Progenitor cell of endocrine pancreas (in vitro differentiated cells): ENCODE measurements at places on chromosomes 11 and 22.

- DNase-seq, result no peak
Measured at GRCh38 chr11:13800901-13801300, 132.4 kb downstream of the FAR1 start.

GRCh38 chr11:35539781-35540281 lies 14.4 kb upstream of the PAMR1 start:
- DNase-seq, result no peak

GRCh38 chr11:109785714-109786113 lies 307.5 kb upstream of the ZC3H12C start:
- no peak for DNase-seq

DNA sequence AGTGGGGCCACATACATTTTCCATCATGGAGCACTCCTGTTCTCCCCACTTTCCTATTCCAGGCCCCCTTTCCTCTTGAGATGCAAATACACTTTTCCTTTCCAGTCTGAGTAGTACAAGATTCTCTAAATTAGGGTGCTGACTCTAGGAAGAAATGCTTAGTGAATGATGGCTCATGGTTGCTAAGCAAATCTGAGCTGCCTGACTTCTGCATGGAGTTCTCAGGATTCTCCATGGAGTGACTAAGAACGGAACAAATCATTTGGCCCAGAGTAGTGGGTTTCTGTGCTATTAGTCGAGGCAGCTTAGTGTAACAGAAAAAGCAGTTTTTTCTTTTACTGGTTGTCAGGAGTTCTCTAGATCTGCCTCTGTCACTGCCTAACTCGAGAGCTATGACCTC lies 65.4 kb upstream of the NTM start:
- DNase-seq, result no peak

DNA sequence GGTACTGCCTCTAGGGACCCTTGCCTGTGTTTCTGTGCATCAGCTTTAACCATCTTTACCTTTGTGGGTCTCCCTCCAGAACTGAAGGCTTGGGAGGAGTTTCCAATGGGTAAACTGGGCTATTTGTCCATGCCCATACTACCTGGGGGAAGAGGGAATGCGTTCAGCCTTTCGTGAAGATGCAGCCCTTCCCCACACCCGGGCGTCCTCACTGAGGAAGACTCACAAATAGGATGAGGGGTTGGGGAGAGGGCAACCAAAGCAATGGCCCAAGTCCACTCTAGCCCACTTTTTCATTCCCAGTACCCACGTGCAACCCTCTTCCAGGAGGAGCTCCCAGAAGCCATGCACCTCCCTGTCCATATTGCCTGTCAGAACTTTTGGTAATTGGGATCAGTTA lies 61.8 kb upstream of the ADA2 start:
- no peak for DNase-seq

DNA sequence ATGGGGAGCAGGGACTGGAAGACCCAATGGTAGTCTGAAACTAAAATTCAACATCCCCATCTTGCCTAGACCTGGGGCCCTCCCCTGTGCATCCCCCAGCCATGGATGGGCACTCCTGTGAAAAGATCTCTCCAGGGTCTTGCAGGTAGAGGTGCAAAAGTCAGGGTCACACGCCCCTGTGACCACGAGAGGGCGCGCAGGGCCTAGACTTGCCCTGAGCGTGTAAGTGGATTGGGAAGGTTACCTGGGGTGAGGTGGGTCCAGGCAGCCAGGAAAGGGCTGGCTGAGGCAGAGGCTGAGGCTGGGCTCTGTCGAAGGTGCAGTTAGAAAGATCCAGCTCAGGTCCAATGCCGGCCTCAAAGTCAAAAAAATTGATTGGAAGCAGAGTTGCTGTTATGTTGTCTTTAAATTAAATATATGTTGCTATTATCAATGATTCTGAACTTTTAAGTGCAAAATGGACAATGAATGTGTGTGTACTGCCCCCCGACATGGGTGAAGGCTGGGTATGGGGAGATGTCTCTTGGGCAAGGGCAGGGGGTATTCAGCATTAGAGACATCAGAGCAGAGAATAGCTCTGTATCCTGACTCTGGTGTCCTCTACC lies 4.8 kb upstream of the POU2F3 start:
- DNase-seq, result peak; percentile 77

DNA sequence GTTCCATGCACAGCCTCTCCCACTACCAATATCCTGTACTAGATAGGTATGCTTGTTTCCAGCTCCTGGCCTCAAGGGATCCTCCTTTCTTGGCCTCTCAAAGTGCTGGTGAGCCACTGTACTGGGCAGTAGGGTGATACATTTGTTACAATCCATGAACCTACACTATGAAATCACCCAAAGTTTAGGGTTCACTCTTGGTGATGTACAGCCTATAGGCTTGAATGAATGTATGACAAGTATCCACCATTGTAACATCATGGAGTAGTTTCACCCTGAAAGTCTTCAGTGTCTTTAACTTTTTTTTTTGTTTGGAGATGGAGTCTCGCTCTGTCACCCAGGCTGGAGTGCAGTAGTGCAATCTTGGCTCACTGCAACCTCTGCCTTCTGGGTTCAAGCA lies 31.8 kb downstream of the TRIOBP start:
- no peak for DNase-seq

DNA sequence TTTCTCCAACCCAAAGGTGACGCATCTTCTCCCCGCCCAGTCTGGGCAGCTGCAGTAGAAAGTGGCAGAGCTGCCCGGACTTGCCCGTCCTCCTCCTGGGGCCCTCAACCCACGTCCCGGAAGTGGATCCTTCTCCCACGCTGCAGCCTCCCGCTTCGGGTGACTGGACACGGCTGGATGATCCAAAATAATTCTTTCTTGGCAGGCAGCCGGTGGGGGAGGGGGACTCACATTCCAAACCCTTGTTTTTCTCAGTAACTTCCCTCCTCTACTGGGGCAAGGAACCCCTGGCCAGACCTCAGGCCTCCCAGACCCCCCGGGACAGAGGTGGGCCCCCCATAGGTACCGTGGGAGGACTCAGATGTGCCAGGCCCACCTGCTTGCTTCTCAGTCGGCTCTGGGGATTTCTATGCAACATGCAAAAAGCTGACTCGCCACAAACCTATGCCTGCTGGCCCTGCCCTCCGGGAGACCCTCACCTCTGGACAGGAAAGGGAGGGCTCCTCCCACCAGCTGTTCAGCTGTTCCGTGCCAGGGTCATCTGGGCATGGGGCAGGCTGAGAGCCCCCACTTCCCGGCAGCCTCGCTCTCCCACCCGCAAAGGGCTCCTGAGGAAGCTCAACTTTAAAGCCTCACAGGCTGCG lies 1.4 kb downstream of the PLXNB2 start:
- DNase-seq, result no peak

- DNase-seq, result no peak
Measured at GRCh38 chr11:44367452-44367851, 57.5 kb upstream of the ALX4 start.

- no peak for DNase-seq
Measured at GRCh38 chr11:133819114-133819513, 26.2 kb downstream of the SPATA19 start.
